NCI-H2081 (cell line): ENCODE measurements at places on chromosomes 6 and 20.
A peak's percentile ranks its signal among the peaks of the same experiment; 100 is the strongest.

DNA sequence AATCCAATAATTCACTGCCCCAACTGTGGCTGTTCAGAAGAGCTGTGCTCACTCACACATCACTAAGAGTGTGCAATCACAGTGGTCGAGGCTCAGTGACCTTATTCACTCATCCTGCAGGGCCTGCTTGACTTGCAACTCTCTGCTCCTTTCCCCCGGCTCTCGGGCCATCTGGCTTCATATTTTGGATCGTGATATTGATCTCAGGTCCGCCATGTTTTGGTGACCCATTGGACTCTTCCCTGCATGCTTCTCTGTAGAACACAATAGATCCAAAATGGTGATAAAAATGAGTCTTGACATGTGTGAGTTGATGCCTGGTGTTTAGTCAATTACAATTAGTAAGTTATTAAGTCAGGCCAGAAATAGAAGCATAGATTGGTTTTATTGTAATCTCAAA, 313.9 kb upstream of the SOX4 start:
- DNase-seq, result no peak

DNA sequence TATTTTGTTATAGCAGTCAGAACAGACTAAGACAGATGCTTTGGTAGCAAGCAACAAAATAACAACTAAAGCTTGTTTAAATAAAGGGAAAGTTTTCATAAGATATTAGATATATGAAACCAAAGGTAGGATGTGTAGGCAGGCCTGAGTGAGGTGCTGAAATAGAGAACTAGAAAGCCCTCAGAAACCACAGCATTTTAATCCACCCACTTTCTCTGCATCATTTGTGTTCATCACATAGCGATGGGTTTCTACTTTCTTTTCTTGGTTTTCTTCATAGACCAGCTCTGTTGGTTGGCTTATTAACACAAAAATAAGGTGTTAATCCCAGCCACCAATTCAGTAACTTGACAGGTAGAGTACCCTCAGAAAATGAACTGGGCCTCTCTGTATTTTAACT, 58.6 kb downstream of the RPS12 start:
- no peak for DNase-seq

DNA sequence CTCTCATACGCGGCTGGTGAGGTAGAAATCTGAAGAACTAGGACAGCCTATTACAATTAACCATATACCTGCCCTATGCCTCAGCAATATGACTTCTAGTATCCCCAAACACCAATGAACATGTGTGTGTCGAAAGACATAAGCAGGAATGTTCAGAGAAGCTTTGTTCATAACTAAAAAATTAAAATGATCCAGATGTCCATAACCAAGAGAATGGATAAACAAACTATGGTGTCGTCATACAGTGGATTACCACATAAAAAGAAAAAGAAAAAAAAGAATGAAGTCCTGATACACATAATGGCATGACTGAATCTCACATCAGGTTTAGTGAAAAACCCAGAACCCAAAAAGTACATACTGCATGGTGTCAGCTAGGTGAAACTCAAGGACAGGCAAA, 73.9 kb downstream of the MDN1 start:
- no peak for DNase-seq

GRCh38 chr6:166408936-166409755, 26.4 kb upstream of the MPC1 start:
- DNase-seq, result no peak

- DNase-seq, result no peak
These were observed 29.0 kb downstream of the RNASET2 start for GRCh38 chr6:166927240-166927934.

GRCh38 chr6:2028457-2029038, 216.9 kb downstream of the GMDS start:
- DNase-seq, result peak; percentile 94

DNA sequence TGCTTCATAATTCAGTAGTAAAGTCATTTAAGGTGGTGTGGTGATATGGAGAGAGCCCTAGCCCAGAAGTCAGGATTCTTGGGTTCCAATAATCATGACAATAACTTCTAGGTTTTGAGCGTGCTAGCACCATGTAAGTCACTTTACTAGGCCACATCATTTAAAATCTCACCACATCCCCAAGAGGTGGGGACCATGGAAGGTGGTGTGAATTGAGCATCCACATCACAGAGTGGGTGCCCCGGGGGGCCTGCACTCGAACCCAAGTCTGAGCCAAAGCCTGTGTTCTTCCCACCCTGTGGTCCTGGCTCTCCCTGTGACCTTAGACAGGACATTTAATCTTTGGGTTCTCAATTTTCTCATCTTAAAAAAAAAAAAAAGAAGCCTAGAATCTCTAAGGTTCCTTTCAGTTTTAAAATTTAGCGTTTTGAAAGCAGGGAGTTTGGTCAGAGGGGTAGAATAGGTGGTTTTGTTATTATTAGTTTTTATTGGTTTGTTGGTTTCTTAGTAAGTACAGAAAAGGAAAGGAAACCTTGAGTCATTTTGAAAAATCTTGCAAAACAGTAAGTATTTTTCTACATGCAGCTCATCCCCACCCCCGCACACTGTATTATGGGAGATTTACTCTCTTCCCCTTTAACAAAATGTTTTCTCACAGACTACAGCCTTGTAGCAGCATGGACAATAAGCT, 26.4 kb downstream of the ARMC2 start:
- no peak for DNase-seq

DNA sequence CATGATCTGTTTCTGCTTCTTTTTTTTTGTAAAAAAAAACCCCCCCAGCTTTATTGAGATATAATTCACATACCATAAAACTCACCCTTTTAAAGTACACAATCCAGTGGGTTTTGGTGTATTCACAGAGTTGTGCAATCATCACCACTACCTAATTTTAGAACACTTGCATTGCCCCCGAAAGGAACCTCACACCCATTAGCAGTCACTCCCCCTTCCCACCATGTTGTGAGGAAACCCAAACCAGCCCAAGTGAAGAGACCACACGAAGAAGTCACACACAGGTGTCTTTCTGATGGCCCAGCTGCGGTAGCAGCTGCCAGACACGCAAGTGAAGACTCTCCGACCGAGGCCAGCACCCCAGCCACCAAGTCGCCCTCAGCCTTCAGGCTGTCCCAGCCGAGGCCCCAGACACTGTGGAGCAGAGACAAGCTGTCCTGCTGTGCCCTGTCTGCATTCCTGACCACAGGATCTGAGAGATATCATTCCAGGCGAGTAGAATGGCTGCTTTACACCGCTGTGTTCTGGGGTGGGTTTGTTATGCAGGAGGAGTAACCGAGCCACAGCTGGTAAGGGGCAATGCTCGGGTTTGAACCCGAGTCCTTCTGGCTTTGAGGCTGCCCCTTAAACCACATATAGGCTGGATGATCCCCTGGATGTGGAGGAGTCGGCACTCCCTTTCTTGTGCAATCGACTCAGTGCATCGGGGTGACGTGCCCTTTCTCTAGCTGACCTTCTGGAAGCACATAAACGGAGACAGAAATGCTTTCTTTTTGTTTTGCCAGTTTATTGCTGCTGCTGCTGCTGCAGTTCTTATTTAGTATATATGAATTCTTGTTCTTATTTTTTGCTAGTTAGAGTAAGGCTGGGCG, 59.1 kb upstream of the PTPN1 start:
- no peak for DNase-seq

- no peak for DNase-seq
These were observed 182.9 kb upstream of the ECI2 start for GRCh38 chr6:4318321-4318720.

- peak; percentile 69 for DNase-seq
These were observed 52.8 kb downstream of the GTF2H5 start for GRCh38 chr6:158220786-158221442.

DNA sequence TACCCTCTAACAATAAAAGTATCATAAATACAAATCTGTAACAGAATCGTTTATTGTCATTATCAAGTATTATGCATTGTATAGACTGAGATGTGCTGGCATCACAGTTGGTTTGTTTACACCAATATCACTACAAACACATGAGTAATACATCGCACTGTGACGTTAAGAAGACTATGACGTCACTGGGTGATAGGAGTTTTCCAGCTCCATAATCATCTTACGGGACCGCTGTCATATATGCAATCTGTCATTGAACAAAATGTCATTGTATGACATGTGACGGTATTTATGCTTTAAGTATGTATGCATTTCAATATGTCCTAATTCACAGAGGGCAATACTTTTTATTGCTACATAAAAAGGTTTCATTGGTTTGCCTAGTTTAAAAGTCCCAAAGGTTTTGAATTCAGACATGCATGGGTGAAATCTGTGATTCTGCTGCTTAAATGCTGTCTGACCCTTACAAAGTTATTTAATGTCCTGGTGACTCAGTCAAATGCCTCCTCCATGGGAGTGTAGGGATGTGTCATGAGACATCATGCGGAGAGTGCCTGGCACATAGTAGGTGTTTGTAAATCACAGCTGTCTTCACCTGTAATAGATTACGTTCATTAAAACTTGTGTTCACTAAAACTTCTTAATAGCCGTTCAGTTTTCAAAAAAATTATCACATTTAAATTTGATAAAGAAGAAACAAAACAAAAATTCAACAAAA, 160.7 kb upstream of the PDE10A start:
- DNase-seq, result no peak

DNA sequence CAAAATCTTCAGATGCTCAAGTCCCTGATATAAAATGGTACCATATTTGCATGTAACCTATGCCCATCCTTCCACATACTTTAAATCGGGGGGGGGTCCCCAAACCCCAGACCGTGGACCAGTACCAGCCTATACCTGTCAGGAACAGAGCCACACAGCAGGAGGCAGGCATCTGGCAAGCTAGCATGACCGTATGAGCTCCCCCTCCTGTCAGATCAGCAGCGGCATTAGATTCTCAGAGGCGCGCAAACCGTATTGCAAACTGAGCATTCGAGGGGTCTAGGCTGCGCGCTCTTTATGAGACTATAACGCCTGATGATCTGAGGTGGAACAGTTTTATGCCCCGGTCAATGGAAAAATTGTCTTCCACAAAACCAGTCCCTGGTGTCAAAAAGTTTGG, 30.7 kb downstream of the FGD2 start:
- DNase-seq, result no peak

DNA sequence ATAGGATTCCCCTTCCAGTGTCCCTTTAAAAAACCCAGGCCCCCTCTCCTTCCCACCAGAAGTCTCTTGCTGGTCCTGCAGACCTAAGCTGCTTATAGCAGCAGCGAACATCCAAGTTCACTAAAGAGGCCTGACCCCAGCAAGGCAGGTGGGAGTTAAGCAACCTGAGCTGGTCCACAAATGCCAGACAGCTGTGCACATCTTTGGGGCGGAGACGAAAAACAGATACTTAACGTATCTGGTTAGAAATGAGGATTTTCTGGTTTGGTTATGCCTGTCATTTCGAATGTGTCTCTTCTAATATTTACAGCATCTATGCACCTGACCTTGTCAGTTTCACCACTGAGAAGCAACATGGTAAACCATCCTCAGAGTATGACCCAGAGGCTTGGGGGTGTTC, 87.8 kb downstream of the SLC2A10 start:
- DNase-seq, result no peak

DNA sequence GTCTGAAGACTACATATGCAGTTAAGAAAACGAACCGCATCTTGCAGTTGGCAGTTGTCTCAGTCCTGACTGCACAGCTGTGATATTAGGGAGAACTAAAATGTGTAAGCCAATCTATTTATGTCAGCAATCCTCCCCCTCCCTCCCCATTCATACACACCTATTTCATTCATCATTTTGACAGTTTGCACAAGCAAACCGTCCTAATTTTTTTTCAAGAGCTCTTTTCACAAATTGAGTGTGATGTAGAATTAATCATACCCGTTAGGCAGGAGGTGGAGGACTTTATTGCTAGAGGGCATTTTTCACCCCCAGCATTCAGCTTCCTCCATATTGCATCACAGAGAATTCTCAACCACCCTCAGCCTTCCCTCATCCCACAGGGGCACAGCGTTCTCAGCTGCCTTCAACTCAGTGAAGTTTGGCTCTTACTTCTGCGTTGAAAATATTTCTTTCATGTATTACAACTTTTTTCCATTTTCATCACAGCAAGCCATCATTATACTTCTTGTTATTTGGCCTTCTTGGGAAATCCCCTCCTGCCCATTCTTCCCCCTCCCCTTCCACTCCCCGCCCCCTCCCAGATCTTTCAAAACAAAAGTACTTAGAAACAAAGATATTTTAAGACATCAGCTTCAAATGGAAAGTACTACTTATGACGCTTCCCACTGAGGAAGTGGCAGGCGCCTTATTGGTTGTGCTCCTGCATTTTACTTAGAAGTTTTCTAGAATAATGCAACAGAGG, 37.5 kb downstream of the NOX3 start:
- DNase-seq, result peak; percentile 61

DNA sequence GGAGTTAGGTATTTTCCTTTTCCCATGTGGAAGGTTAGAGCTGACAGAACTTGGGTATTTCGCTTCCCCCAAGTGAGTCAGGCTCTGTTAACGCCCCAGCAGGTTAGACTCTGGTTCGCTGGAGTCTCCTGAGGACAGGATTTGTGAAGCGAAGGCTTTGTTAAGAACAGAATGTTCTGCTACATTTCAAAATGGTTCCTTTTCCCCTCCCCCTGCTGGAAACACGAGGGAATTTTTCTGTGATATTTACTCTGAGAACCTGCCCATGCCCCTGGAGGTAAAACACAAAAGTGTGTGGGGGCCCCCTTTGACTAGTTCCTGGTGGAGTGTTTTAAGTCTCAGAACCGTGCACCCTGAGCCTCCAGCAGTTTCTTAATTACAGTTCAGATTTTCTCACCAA, 731.4 kb upstream of the CITED2 start:
- DNase-seq, result no peak

DNA sequence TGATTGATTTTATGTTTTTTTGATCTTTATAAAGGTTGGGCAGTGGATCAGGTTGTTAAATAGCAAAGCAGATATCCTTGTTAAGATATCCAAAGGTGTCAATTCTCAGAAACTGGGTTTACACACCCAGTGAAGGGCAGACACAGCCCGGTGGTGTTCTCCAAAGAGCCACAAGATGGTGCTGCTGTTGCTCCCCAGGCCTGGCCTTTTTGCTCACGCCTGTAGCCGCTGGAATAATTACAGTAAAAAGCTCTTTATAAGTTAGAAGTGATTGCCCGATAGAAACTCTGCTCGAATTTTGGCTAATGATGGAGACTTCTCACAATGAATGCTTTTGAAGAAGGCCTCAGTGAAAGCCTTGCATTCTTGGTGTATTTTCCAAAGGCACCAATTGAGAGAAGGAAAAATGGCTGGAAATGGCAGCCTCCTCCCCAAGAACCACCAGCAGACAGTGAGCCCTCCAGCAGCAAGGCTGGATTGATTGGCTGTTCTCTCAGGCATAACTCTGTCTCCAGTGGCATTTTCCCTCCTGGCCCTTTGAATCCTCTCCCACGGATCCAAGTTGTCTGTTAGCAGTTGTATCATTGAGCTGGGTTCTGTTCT, 120.5 kb upstream of the CHD6 start:
- DNase-seq, result peak; percentile 55

DNA sequence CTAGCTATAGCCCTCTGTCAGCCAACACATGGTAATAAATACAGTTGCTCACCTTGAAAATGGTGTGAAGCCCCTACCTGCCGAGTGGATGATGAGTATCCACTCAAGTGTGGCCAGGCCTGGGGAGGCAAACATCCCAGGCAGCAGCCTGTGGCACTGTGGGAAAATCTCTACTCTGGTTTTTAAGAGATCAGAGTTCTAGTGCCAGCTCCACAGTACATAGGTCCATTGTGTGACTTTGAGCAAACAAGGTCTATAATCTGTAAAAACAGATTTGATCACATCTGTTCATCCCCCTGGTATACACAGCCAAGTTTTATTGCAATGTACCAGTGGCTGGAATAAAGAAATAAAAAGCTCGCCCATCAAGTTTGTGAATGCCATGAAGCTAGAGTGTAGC, 82.7 kb upstream of the ARMC2 start:
- no peak for DNase-seq
